ENCODE measurements at places on chromosomes 7 and 10.

DNA sequence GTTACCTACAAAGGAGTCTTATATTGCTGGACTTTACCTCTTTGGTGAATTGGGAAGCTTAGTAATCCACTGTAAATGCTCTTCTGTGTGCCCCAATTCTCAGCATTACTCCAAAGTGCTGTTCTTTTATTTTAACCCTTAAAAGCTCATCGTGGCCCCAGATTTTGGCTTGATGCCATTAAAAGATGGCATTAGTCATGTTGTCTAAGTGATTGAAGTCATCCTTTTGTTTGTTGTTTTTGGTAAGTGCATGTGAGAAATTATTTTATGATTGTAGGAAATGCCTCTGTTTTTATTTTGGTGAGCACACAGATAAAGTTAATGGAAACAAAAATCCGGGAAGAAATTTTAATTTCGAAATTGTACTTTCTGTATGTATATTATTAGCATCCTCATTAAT is 82.5 kb upstream of the GATA3 start:
- no peak for DNase-seq

DNA sequence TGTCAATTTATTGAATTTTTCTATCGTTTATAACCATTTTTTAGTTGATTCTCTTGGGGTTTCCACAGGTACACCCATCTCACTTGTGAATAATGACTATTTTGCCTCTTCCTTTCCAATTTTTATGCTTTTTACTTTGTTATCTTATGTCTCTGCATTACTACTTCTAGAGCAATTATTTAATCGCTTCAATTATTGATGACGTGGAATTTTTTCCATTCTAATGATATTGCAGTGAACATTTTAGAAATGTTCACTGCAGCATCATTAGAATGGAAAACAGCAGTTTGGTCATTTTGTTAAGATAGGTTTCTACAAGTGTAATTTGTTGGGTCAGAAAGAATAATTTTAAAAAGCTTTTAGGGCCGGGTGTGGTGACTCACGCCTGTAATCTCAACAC is 27.1 kb downstream of the FZD1 start:
- no peak for DNase-seq

DNA sequence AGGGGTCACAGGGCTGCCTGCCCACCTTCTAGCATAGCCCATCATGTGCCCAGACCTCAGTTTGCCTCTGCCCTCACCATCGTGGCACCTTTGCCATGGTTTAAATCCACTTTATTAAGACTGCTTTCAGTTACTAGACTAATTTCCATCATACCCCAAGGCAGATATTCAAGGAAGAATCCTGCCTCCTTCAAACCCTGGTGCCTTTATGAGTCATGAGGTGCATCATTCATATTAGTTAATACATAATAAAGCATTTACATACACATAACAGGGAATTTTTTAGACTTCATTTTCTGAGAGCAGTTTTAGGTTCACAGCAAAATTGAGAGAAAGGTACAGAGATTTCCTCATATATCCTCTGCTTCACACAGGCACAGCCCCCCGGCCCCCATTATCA is 62.8 kb downstream of the CXCL12 start:
- DNase-seq: no peak

DNA sequence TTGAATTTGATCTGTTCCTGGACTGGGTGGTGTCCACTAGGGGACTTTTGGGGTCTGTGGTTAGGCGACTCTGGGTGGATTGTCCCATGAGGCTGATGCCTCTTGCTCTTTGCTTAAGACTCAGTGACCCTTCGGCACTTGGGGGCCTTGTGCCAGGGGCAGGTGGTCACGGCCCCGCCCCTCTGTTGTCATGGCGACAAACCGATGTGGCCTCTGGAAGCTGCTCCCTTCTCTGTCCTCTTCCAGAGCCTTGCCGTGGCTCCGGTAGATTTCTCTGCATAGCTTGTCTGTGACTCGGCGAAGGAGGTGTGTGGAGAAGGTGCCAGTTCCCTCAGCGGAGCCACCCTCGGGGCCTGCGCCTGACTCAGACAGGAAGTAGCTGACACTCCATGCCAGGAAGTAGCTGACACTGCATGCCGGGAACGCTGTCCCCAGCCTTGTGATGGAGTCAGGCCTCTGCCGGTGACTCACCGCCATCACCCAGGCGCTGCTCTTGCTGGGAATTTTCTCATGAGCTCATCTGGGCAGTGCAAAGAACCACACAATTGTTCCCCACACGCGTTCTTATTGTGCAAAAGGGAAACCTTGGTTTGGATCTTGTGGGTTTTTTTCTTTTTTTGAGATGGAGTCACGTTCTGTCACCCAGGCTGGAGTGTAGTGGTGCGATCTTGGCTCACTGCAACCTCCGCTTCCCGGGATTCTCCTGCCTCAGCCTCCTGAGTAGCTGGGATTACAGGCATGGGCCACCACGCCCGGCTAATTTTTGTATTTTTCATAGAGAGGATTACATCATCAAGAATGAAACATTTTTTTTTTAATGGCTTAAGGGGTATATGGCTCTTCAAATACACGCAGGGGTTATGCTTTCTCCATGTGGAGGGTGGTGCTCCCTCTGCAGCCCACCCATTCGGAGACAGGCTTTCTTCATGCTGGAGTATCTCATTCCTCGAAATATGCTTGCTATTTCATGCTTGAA is 72.6 kb downstream of the PFKFB3 start:
- peak; percentile 98 for DNase-seq

GRCh38 chr10:121900443-121901174 is 27.2 kb downstream of the ATE1 start:
- no peak for DNase-seq

- DNase-seq: no peak
These were observed 24.6 kb upstream of the NAMPT start for GRCh38 chr7:106309362-106309761.

DNA sequence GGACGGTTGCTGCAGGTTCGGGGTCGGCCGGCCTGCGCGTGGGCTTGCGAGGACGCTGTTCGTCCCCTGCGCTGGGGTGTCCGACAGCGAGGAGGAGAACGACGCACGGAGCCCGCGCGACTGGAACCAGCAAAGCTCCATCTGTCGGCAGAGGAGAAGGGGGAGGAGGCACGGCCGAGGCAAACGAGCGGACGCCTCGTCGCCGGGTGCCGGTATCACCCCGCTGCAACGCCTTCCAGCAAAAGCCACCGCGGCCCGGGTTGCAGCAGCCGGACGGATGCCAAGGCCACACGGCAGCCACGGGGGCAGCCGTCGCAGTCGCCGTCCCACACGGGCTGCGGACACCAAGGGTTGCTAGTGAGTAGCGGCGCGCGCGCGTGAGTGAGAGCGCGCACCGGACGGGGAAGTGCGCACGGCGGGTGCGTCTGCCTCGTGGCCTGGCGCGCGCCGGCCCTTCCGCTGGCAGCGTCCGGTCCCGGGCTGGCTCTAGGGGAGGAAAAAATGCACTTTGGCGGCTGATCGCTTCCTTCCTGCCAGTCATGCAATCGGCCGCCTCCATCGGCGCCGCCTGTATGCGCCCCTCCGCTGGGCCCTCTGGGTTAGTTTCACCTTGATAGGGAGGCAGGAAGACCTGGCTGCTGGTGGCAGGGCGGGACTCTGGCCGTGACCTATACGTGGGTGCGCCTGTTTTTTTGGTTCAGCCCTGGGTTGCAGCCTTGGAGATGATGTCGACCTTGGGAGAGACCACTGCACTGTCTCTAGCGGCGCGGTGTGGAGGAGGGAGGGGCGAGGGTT is 434 bp downstream of the STAMBPL1 start:
- no peak for DNase-seq

- no peak for DNase-seq
These were observed 871.8 kb downstream of the IPMK start for GRCh38 chr10:57395923-57396322.

Data from epithelial cell of proximal tubule (primary cell).